ENCODE measurements at places on chromosomes 6 and 20.

DNA sequence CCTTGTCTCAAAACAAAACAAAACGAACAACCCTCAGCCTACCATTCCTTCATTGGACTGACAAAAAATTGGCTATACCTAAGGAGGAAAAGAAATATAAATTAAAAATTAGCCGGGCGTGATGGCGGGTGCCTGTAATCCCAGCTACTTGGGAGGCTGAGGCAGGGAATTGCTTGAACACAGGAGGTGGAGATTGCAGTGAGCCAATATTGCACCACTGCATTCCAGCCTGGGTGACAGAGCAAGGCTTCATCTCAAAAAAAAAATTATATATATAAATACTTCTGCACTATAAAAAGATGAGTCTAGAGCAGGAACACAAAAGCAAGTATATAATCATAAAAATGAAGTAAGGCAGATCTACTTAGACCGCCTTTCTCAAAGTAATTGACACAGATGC, 109.8 kb downstream of the CRYBG1 start:
- H3K4me3 ChIP-seq = no peak overlapping the region
- H3K36me3 ChIP-seq = no peaks in the 10 kb centered on the region
- DNase-seq = no peak
- no peaks in the 10 kb centered on the region for H3K4me1 ChIP-seq

GRCh38 chr20:5820738-5821137, 70.5 kb downstream of the SHLD1 start:
- H3K27me3 ChIP-seq = no peaks in the 10 kb centered on the region
- no peak overlapping the region for H3K4me3 ChIP-seq
- H3K27ac ChIP-seq = no peak overlapping the region
- DNase-seq = no peak

DNA sequence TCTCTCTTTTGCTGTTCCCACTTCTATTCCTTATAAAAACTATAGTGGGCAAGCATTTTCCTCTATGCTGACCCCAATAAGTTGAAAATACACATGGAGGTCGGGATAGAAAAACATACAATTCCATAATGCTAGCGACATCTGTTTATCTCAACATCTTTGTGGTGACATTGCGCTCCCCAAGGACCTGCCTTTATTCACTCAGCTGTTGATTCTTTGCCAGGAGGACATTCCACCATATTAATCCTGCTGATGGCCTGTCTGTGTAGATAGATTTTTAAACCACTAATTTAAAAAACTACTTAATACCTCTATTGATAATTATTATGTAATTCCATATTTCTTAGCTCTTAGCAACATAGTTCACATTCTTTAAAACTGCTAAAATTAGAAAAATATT, 555.3 kb upstream of the MAP3K7 start:
- no peaks in the 10 kb centered on the region for H3K4me1 ChIP-seq
- no peaks in the 10 kb centered on the region for H3K36me3 ChIP-seq
- no peaks in the 10 kb centered on the region for H3K27me3 ChIP-seq
- H3K4me3 ChIP-seq = no peak overlapping the region
- H3K27ac ChIP-seq = no peak overlapping the region

- no peaks in the 10 kb centered on the region for H3K27me3 ChIP-seq
- no peak overlapping the region for H3K4me3 ChIP-seq
- H3K4me1 ChIP-seq = peaks cover 21% of the 10 kb centered on the region
- no peak overlapping the region for H3K27ac ChIP-seq
- H3K36me3 ChIP-seq = no peaks in the 10 kb centered on the region
- no peak for DNase-seq
Measured at GRCh38 chr6:158854214-158855101, 35.3 kb upstream of the EZR start.

DNA sequence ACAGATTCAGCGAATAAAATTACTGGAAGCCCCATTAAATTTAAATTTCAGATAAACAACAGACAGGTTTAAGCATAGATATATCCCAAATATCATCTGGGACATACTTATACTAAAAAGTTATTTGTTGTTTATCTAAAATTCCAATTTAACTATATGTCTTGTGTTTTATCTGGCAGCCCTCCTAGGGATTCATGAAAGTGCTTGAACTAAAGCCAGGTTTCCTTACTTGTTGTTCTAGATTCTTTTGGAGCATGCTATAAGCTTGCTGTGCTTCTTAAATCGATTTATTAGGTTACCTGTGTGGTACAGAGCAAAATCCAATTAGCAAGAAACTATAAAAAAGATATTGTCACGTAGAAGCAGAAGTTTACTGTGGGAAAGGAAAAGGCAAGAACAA, 202.5 kb upstream of the GMDS start:
- no peak overlapping the region for H3K4me3 ChIP-seq
- H3K27ac ChIP-seq = no peak overlapping the region
- DNase-seq = no peak

DNA sequence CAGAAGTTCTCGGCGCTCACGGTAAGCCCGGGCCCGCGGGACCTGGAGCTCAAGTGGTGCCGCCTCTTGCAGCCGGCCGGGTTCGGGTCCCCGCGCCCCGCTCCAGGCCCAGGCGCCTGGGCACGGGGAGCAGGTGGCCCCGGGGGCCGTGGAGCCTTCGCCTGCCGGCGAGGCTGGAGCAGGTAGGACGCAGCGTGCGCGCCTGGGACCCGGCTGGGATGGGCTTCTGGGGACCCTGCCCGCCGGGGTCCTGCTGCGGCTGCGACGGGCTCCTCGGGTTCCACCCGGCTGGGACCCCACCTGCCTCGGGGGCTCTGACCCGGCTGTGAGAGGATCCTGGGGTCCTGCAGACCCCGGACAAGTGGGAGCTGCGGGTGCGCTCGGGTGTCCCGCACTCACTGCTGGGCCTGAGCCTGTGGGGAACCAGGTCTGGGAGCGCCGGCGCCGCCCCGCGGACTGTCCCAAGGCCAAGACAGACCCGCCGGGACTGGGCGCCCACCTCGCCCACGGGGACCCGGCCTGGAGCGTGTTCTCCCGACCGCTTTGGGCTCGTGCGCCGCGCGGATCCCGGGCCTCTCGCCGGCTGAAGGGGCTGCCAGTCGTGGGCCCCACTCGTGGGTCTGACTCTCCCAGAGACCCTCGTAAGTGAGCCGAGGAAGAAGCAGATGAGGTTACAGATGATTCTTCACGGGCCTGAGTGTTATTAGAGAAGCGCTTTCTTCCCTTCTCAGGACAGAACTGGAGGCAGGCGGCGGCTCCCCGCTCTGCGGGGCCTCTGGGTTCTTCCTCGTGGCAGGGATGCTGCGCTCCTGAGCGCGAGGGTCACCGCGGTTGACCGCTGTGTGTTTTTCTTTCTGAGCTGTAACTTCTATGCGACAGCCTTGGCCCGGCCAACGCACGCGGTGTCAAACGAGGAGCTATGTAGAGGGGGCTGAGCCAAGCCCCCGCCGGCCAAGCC, 729 bp downstream of the SMOC2 start:
- no peak overlapping the region for H3K27ac ChIP-seq
- no peaks in the 10 kb centered on the region for H3K36me3 ChIP-seq
- no peak overlapping the region for H3K4me3 ChIP-seq

DNA sequence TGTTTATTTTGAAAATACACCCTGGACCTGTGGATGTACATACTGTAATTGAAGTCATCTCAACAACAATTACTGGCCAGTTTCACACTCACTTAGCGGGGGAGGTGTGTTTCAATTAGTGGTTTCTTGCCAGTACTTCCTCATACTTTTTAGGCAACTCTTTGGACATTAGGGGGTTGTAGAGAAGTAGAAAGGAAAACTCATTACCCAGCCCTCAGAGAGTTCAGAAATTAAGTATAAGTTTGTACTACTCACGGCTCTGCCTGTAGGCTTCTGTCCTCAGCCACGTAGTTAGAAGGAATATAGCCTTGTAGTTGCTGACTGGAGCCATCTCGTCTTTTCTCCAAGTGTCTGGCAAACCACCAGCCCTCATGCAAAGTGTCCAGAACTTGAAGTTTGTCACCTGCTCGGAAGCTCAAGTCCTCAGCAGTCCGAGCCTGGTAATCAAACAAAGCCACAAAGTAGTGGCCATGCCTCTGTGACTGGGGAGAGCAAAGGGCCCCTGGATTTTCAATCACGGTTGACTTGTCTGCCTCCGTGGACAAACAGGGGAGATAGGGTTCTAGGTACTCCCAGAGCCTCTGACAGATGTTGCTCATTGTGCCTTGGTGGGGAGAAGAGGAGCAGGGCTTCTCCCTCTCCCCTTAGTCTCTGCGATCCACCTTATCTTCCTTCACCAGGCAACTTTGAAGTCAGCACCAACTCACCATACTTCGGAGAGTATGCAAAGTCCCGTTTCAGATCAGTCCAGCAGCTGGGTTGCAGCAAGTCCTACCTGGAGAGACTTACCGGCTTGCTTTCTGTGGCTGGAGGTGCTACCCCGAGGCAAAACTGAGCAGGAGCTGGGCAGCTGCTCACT, 749 bp downstream of the FRK start:
- no peaks in the 10 kb centered on the region for H3K4me1 ChIP-seq
- H3K36me3 ChIP-seq = no peaks in the 10 kb centered on the region

- peak; percentile 69 for DNase-seq
- H3K36me3 ChIP-seq = peaks cover 20% of the 10 kb centered on the region
- no peak overlapping the region for H3K27ac ChIP-seq
- H3K4me3 ChIP-seq = peak overlapping the region; percentile 56
- peaks cover 7% of the 10 kb centered on the region for H3K4me1 ChIP-seq
Measured at GRCh38 chr20:63519668-63520503, 679 bp upstream of the PPDPF start.

- peaks cover 13% of the 10 kb centered on the region for H3K4me1 ChIP-seq
- no peak overlapping the region for H3K4me3 ChIP-seq
- DNase-seq = no peak
Measured at GRCh38 chr6:151320140-151320539, 71.2 kb downstream of the ZBTB2 start.

DNA sequence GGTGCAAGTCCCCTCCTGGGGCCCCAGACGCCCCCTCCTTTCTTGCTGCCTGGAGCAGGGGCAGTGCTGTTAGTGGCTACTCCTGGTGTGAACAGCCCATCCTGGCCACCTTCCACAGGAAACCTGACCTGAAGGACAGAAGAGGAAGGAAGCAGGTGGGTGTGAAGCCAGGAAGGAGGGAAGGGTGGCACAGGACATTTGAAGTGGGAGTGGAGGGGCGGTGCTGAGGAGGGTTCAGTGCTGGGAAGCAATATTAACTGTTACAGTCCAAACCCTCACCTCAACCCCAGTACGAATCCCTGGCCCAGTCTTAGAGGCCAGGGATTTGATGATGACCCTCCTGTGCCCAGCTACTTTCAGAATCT, 766 bp downstream of the PRICKLE4 start:
- peak overlapping the region; percentile 70 for H3K4me3 ChIP-seq
- H3K36me3 ChIP-seq = no peaks in the 10 kb centered on the region
- peaks cover 14% of the 10 kb centered on the region for H3K4me1 ChIP-seq
- no peak overlapping the region for H3K27ac ChIP-seq

GRCh38 chr6:44161997-44162338, 3.3 kb downstream of the CAPN11 start:
- H3K36me3 ChIP-seq = no peaks in the 10 kb centered on the region
- H3K27me3 ChIP-seq = peaks cover 14% of the 10 kb centered on the region
- H3K4me1 ChIP-seq = peaks cover 36% of the 10 kb centered on the region

- H3K4me3 ChIP-seq = no peak overlapping the region
- H3K27me3 ChIP-seq = peaks cover 47% of the 10 kb centered on the region
- no peak for DNase-seq
- H3K27ac ChIP-seq = no peak overlapping the region
Measured at GRCh38 chr20:38665094-38665493, 59.2 kb upstream of the SLC32A1 start.

DNA sequence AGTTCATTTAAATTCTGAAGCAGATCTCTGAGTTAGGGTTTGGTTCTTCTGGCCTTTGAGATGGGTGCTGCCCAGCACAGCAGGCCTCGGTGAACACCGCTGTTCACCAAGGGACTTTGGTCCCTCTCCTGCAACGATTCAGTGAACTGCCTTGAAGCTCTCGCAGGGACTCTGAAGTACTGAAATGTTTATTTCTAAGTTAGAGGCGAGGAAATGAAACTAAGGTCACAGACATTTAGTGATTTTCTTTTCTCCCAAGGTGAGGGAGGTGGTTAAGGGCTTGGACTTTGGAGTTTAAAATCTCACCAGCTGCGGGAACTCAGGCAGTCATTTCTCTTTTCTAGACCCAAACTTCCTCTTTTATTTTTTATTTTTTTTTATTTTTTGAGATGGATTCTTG, 26.2 kb downstream of the E2F3 start:
- H3K27ac ChIP-seq = peak overlapping the region; percentile 40
- no peaks in the 10 kb centered on the region for H3K27me3 ChIP-seq
- peaks cover 43% of the 10 kb centered on the region for H3K36me3 ChIP-seq
- H3K4me1 ChIP-seq = peaks cover 21% of the 10 kb centered on the region
- no peak for DNase-seq
- no peak overlapping the region for H3K4me3 ChIP-seq

- no peak overlapping the region for H3K4me3 ChIP-seq
- H3K4me1 ChIP-seq = no peaks in the 10 kb centered on the region
- H3K27ac ChIP-seq = no peak overlapping the region
- H3K27me3 ChIP-seq = no peaks in the 10 kb centered on the region
- H3K36me3 ChIP-seq = peaks cover 4% of the 10 kb centered on the region
Measured at GRCh38 chr20:18666803-18667415, 79.1 kb downstream of the DTD1 start.

- no peak for DNase-seq
- H3K27ac ChIP-seq = no peak overlapping the region
- peaks cover 14% of the 10 kb centered on the region for H3K27me3 ChIP-seq
- no peak overlapping the region for H3K4me3 ChIP-seq
- peaks cover 23% of the 10 kb centered on the region for H3K4me1 ChIP-seq
Measured at GRCh38 chr6:44169154-44169553, 10.5 kb downstream of the CAPN11 start.

All from activated naive CD8-positive, alpha-beta T cell treated with anti-CD3 and anti-CD28 coated beads, Interleukin-2, amount 50 U/mL, for 24 hours (primary cell).